ENCODE measurements at places on chromosomes 16 and 17. TPM values are rescaled to one million over a fixed set of nuclear protein-coding genes. Genes with fewer than 3 reads are reported as not detected.

SLC12A3 gene
- 0.05 TPM for polyA plus RNA-seq

PERCC1 gene
- polyA plus RNA-seq, result 0.43 TPM

PTX4 gene
- polyA plus RNA-seq, result 0.59 TPM

KRT12 gene
- polyA plus RNA-seq, result 0.31 TPM

GRCh38 chr16:56279132-56279531, 87.8 kb downstream of the GNAO1 start:
- no peak for DNase-seq

TNS4 gene
- 0.14 TPM for polyA plus RNA-seq

PPP1R27 gene
- 52.6 TPM for polyA plus RNA-seq

CDYL2 gene
- polyA plus RNA-seq, result 2.6 TPM

CACNG3 gene
- not detected for polyA plus RNA-seq

- no peak for DNase-seq
These were observed 4.2 kb upstream of the SREBF1 start for GRCh38 chr17:17840751-17841591.

CCL17 gene
- polyA plus RNA-seq, result not detected

- no peak for DNase-seq
These were observed 109.8 kb downstream of the GOSR1 start for GRCh38 chr17:30586818-30587595.

ICAM2 gene
- 28.6 TPM for polyA plus RNA-seq

DNA sequence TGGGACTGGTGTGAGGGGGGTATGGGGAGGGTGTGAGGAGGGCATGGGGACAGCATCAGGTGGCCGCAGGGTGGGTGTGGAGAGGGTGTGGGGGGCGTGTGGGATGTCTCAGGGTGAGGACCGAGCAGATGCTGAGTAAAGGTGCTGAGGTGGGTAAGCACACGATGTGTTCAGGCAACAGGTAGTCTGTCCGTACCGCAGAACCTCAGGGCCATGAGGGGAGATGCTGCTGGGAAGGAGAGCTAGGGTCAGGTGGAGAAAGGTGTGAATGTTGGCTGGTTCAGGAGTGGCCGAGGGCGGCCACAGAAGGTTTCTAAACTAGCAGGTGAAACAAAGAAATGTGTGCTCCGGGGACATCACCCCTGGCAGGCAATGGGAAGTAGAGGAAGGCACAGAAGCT, 80.0 kb upstream of the CDH5 start:
- DNase-seq, result no peak

RHBDL3 gene
- polyA plus RNA-seq, result 1.7 TPM

- DNase-seq, result no peak
These were observed 5.6 kb downstream of the SPHK1 start for GRCh38 chr17:76390003-76390421.

GRCh38 chr17:7656958-7657609, 6.4 kb downstream of the ATP1B2 start:
- DNase-seq, result no peak

- DNase-seq, result no peak
These were observed 6.9 kb upstream of the VPS53 start for GRCh38 chr17:721540-721937.

- no peak for DNase-seq
These were observed 459 bp upstream of the MARCHF10 start for GRCh38 chr17:62808576-62808970.

GRCh38 chr17:57619061-57619937, 125.8 kb downstream of the CCDC182 start:
- no peak for DNase-seq

UMOD gene
- polyA plus RNA-seq, result not detected

- DNase-seq, result no peak
These were observed 446.6 kb downstream of the KCNJ18 start for GRCh38 chr17:22138861-22139469.

DNA sequence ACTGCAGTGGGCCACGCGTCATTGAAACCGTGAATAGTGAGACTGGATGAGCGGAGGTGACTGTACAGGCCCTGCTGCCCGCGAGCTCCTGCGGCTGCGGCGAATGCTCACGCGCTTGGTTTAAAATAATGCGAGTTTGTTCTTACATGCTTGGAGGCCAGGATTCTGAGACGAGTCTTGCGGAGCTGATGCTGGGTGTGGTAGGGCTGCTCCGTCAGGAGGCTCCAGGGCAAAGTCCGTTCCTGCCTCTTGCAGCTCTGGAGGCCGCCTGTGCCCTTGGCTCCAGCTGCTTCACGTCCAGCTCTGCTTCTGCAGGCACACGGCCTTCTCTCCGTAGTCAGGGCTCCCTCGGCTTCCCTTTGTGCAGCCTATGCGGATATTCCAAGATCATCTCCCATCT, 9.5 kb downstream of the ACSF3 start:
- DNase-seq, result no peak

SPAG5 gene
- polyA plus RNA-seq, result 21.7 TPM

DNA sequence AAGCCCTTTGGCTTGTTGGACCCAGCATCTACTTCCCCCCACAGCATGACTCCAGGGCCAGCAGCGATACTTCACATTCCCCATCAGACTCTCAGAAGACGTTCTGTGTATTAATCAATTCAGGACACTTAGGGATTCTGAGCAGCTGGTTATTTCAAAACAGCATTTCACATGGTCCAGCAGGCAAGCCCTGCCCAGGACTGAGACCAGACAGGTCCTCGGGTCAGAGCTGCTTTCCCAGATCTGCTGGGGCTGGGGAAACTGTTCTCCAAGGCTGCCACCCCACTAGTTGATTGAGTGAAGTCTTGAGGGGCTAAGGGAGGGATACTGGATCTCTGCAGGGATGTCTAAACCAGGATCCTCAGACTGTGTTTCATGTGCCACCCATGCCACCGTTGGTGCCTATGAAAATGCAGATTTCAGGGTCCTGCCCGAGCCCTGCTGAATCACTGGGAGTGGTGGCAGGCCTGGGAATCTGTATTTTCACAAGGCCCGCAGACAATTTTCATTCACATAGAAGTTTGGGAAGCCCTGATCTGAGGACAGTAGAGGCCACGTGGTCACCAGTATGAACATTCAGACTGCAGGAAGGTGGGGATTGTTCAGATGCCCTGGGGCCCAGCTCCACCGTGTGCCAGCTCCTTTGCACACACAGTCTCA, 40.6 kb upstream of the CDH5 start:
- DNase-seq, result no peak

KRTAP16-1 gene
- not detected for polyA plus RNA-seq

CD300E gene
- polyA plus RNA-seq, result 0.10 TPM

DNA sequence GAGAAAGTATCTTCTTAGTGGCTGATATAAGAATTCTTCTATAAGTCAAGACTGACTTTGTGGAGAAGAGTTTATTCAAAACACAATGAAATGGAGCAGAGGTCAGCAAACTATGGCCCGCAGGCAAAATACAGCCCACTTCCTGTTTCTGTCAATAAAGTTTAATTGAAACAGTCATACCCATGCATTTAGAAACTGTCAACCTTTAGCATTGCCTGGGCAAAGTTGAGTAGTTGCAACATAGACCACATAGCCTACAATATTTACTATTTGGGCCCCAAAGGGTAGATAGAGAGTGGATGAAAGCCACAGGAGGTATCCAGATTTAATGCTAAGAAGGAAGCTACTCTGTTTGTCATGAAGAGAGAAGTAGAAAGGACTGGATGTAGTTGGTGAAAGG, 38.0 kb downstream of the ACSM2B start:
- DNase-seq, result no peak

GRCh38 chr16:2715519-2715918, 4.5 kb downstream of the PRSS27 start:
- peak; percentile 63 for DNase-seq

MRPS34 gene
- polyA plus RNA-seq, result 45.8 TPM

DNA sequence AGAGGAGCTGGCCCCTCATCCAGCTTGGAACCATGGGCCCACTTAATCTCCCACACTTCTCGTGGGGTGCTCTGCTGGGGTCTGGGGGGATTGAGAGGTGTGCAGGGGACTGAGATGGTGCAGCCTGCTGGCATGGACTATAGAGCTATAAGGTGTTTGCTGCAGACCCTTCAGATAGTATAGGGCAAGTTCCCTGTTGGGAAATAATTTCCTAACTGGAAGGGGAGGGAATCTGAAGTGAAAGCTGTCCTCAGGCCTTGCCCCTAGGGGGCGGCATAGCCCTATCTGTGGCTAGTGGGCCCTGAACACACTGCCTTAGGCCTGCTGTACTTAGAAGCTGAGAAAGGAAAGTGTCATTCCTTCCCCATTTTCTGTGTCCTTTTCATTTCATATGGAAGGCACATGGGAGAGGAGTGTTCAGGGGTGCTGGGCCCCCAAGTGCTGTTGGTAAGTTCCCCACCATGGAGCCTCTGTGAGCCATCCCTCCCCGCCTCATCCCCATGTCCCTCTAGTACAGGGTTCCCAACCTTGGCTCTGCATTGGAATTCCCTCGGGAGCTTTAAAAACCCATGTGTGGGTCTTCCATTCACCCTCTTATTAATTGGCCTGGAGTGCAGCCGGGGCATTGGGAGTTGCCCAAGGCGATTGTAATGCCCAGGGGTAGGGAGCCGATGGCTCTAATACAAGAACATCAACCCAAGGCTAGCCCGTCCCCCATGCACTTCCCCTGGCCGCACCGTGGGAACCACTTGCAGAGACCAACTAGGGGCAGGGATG, 19.7 kb downstream of the GOSR2 start:
- DNase-seq, result peak; percentile 55

RND2 gene
- 0.45 TPM for polyA plus RNA-seq

DNA sequence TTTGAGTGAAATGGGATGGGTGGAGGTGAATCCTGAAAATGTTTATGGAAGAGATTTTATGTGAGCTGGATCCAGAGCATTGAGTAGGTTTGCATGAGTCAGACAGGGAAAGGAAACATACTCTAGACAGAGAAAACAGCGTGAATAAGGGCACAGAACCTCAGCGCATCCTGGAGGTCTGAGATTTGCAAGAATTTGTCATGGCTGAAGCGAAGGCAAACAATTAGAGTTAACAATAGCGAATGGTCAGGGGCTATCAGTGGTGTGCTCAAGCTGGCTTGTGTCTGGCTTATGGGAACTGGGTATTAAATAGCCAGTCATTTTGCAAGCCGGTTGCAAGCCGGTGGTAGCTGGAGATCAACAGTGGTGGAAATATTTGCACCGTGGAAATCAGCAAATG, 36.4 kb downstream of the MAP2K6 start:
- no peak for DNase-seq

RARA gene
- polyA plus RNA-seq, result 76.3 TPM

ENPP7 gene
- polyA plus RNA-seq, result not detected

DNA sequence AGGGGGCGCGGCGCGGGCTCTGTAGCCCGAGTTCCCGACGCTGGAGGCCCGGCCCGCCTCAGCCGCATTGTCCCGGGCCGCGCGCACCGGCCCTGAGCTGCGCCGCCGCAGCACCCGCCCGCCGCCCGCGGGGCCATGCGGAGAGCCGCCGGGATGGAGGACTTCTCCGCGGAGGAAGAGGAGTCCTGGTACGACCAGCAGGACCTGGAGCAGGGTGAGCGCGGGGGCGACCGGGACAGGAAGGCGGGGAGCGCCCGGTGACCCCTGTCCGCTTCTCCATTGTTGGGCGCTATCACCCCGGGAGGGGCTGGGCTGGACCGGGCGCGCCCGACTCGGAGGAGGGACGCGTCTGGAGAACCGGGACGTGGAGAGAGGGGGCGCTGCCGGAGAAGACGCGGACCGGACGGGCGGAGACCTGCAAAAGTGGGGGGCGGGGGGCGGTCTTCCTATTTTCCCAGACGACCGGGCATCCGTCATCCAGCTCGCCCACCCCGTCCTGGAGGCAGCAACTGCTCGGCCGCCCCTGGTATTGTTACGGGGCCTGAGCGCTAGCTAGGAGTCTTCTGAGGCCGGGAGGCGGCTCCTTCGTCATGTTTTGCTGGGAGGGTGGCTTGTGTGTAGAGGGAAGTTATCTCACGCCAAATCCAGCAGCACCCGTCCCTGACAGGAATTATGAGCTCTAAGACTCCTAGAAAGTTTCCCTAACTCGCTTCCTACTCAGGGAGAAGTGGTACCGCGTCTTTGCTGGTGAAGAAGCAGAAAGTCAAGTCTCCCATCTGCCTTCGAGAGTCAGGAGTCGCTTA, 678 bp downstream of the CDR2L start:
- DNase-seq, result peak; percentile 92

- no peak for DNase-seq
These were observed 74.1 kb upstream of the MED13 start for GRCh38 chr17:62139141-62139540.

DNA sequence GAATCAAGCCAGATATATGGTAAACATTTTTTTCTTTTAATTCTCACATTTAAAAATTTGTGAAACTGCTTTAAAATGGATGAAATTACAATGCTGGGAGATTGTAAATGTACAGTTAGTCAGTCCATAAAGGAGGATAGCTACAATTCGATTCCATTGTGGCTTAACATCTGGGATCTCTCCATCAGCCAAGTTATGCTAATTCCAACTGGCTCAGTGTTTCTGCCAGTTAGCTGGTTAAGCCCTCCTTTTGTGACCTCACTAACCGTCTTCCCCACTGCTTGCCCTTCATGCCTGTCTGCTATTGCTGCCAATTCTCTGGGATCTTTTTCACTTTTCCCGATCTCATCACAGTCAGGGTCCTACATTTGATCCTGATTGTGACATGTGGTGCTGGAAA, 1347.6 kb downstream of the CDH11 start:
- DNase-seq, result peak; percentile 6

CYTH1 gene
- polyA plus RNA-seq, result 22.1 TPM

- DNase-seq, result no peak
These were observed 10.3 kb upstream of the NAGPA start for GRCh38 chr16:5044011-5044540.

DNA sequence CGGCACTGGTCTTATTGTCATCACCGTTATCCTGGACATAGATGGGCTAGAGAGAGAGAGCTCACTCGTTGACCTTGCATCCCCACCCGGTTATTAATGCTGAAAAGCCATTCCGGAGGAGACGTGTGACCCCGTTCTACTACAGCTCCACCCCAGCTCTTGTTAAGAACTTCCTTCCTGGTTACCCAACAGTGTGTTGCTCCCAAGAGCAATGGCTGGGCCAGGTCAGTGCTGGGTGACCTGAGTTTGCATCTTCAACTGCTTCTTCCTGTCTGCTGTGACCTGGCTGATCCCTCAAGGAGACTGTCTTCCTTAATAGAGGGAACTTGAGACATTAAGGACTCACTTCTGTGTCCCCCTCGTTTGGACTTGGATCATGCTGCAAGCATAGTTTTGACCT, 96.1 kb upstream of the SDK2 start:
- DNase-seq, result no peak

ITGAE gene
- polyA plus RNA-seq, result 29.2 TPM

GRCh38 chr16:48613061-48613957, 3.3 kb upstream of the N4BP1 start:
- DNase-seq, result no peak

DNA sequence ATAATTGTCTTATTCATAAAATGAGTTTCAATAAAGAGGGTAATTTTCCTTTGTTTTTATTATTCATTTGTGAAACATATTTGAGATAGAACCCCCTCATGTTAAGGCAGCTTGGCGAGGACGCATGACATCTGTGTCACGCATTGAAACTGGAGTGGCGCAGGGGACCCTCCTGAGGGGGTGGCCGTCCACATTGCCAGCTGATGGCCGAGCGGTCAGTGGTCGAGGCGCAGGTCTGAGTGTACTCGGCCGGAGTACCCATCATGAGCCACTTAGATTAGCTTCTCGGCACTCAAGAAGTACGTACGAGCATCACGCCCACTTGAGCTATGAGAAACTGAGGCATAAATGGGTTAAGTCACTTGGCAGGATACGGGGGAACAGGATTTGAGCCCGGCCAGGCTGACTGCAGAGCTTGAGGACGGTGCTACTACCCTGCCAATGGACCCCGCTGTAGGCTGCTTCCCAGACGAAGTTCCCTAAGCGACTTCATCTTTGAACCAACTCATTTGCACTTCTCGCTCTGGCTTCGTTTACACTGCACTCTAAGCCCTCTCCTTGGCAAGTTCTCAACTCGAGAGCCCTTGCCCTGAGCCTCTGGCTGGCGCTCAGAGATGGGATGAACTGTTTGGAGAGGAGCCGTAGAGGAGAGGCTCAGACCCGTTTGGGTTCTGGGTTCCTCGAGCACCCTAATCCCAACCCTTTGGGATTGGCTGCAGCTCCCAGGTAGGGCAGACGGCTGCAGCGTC, 91.8 kb downstream of the SDK2 start:
- DNase-seq, result no peak
